ENCODE measurements at places on chromosomes 3 and 15.

DNA sequence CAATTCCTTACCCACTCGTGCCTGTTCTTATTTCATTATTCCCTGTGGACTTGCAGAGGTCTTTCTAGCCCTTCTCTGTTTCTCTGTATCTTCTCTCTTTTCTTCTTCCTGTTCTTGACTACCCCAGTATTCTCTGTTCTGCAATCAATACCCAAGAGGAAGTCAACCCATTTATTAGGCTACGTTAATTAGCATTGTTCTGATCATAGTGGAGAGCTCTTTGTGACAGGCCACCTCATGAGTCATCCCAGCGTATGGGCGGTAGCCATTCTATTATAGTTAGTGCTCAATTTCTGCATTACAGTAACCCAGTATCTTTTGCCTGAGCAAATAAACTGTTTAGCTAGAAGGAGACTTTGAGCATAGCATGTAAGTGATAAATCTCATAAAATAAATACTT, 259.5 kb upstream of the GRM7 start:
- DNase-seq = no peak

DNA sequence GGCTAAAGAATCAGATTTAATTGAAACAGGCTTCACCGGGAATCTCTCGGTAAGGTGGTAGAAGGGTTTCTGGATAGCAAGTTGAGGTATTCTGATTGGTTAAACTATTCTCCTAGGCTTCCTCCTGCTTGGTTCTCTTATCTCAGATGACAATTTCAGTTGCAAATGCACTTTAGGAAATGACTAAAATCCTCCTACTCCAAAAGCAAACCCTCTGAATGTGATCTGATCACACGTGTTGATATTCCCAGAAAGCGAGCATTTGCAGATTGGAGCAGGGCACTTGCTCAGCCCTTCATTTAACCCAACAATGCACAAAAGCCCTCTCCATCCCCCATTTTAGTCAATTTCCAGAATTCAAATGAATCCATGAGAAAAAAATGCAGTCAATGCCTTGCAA, 55.6 kb upstream of the ICE2 start:
- no peak for DNase-seq

- DNase-seq = no peak
These were observed 87.5 kb upstream of the PRR20G start for GRCh38 chr3:127375151-127375930.

- no peak for DNase-seq
These were observed 186.4 kb upstream of the NANOGP8 start for GRCh38 chr15:35271371-35272043.

DNA sequence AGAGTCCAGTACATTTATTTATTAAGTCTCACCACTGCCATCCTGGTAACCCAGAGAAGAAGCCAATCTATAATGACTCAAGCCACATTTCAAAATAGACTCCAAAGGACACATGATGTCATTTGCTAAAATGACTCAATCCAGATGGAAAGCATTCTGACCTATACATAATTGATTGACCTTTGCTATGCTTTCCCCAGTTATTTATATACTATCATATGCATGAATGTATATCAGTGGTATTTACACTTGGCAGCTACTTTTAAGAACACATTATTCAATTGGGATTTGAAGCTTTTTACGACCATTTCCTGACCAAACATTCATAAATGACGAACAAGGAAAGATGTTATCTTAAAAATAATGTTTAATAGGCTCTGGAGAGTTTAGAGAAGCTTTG, 297.2 kb downstream of the FHIT start:
- DNase-seq = peak; percentile 95

- no peak for DNase-seq
These were observed 51.8 kb upstream of the RFX7 start for GRCh38 chr15:56295433-56295832.

DNA sequence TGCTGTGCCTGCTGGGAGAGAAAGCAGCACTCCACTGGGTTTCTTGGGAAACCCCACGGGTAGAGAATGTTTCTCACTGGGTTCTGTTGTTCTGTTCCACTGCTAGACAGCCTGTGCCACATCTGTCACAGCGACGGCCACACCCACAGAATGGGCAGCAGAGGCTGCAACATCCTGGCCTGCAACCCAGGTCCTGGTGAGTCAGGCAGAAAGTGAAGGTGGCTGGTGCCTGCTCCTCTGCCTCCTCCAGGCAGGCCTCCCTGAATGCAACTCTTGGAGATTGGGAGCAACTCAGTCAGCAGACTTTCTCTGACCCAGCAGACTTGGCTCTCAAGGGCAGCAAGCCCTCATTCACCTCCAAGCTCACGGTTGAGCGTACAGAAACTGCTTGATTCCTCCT, 13.0 kb downstream of the C3orf18 start:
- DNase-seq = no peak

DNA sequence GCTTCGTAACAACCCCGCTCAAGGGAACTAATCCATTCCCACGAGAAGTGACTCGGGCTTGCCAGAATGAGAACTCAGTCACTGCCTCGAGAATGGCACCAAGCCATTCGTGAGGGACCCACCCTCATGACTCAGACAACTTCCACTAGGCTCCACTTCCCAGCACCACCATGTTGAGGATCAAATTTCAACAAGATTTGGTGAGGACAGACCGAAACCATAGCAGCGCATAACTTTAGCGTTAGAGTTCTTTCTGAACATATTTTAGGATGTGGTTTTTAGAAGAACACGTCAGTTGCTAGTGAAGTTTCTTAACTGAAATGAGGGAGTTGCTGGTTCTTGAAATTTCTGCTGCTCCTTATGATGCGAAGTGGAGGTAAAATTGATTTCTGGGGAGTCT, 13.5 kb downstream of the PTPRG start:
- DNase-seq = peak; percentile 99

DNA sequence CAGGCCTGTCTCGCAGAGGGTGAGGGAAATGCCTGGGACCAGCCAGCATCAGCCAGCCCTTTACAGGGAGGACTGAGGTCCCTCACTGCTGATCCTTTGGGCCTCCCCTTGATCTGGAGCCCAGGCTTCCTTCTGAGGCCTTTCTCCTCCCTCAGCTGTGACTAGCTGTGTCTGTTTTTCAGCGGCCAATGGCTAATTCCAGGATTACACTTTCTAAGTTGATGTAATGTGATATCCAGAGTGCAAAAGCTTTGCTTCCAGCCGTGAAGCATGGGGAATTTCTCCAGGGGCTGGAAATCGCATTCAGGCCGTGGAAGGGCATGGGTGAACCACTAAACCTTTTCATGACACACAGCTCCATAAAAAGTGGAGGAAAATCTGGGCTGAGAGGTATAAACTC, 157.6 kb downstream of the SHQ1 start:
- peak; percentile 19 for DNase-seq

- DNase-seq = no peak
These were observed 1.4 kb upstream of the MUC13 start for GRCh38 chr3:124935794-124936542.

DNA sequence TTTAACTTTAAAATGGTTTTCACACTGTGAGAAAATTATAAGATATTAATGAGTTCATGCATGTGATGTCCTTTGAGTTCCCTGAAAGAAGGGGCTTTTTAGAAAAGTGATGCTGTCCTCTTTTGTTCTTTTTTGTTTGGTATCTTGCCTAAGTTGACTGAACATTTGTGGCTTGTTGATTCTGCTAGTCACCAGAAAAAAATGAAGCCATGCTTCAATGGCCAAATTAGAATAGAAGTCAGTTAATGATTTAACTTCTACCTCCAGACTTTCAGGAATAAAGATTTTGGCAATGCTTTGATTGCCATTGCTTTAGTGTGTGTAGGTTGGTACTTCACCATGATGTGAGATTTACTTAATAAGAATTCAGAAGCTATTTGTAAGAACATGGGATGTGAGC, 260.6 kb upstream of the NECTIN3 start:
- peak; percentile 43 for DNase-seq

GRCh38 chr3:68984011-68984530, 29.4 kb downstream of the EOGT start:
- no peak for DNase-seq

- DNase-seq = no peak
These were observed 7.3 kb downstream of the LINGO1 start for GRCh38 chr15:77625376-77625775.

DNA sequence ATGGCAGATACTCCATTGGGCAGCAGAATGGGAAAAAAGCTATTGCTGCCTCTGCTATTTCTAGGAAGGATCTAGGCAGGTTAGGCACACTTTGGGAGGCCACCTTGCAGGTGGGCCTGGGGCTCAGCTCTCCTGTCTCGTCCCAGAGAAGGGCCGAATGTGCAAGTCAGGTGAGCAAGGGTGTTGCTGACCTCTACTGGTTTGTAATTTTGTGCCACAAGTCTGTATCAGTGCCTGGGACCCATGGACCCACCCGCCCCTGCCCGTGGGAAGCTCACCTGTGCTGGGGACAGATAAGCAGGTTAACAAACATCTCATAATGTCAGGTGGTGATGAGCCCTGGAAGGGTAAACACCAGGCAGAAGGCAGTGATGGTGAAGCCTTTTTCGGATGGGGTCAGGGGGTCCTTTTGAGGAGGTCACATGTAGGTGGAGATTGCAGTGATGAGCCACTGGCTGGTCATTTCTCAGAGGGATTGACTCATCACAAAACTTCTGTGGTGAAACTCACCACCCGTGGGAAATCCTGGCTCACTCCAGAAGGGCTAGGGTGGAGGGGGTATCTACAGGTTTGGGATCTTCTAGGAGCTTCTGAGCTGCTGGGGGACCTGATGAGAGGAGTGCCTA, 161.3 kb downstream of the KLF13 start:
- peak; percentile 8 for DNase-seq

GRCh38 chr3:68007621-68008226, 353.3 kb upstream of the SUCLG2 start:
- DNase-seq = peak; percentile 1

DNA sequence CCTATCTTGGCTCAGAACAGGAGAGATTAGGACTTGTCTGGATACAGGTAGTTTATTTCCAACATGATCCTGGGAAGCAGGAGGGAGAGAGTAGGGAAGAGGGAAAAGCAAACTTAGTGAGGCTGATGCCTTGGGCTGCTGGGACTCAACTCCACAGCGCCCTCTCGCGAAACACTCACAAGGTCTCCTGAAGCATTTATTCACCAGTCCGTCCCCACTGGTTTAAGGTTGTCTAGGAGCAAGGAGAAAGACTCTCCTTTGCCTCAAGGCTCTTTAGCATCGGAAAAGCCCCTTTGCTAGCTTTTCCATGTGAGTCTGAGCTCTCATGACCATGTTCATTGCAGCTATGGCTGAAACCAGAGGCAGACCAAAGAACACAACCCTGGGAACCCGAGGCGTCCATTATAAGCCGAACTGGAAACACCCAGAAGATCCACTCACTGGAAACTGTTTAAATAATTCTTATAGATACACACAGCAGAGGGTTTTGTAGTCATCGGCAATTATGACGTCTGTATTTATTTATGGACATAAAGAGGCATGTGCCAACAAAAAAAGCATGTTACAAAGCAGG, 244.5 kb downstream of the CD47 start:
- peak; percentile 47 for DNase-seq

- no peak for DNase-seq
These were observed 179.4 kb downstream of the VGLL4 start for GRCh38 chr3:11464356-11464755.

GRCh38 chr3:112233083-112233482, 60.9 kb downstream of the SLC9C1 start:
- no peak for DNase-seq

DNA sequence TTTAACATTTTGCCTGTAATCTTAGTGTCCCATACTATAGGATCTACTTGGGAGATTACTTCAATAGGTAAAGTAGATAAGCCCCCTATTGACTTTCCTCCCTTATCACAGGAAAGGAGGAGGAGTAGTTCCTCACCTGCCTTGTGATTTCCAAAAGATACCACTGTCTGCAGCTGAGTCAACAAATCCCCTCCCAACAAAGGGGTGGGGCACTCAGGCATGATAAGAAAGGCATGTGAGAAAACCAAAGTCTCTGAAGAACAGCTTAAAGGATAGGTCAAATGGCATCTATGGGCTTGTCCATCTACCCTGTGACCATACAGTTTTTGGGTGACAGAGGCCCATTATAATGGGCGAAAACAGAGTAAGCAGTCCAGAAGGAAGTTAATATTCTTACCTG, 71.3 kb upstream of the WNT7A start:
- DNase-seq = no peak
